ENCODE measurements at places on chromosomes 5 and 9.

DNA sequence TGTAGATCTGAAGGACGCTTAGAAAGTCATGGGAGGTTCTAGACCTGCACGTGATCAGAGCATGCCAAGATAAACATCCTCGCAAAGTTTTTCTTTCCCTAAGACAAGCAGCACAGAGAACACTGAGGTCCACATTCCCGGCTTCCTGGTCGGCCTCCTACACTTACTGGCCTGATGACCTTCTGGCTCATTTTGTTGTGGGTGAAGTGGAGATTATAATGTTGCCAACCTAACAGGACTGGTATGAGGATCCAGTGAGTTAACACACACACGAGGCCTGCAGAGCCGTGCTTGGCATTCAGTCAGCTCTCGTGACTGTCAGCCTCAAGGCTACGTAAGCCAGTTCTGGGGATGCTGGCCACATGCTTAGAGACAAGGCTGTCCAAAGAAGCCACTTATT lies 186.0 kb downstream of the TENT4A start:
- DNase-seq: no peak

- DNase-seq: no peak
These were observed 135.9 kb upstream of the KLF4 start for GRCh38 chr9:107625383-107625984.

DNA sequence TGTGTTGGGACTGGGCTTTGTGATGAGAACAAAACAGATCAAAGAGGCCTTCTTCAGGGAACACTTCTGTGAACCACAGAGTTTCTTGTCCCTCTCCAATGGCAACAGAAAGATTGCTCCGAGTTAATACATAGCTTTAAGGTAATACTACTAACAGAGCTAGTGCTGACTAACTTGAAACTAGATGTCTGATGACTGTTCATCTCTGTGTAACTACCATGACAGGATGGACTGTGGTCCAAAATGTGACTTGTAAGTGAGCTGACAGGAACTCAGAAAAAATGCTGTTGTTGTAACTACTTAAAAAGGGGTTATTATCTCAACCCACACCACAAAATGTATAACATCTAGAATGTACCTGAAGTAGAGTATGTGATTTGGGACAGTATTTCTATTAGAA lies 630.2 kb upstream of the DMAC1 start:
- DNase-seq: no peak

DNA sequence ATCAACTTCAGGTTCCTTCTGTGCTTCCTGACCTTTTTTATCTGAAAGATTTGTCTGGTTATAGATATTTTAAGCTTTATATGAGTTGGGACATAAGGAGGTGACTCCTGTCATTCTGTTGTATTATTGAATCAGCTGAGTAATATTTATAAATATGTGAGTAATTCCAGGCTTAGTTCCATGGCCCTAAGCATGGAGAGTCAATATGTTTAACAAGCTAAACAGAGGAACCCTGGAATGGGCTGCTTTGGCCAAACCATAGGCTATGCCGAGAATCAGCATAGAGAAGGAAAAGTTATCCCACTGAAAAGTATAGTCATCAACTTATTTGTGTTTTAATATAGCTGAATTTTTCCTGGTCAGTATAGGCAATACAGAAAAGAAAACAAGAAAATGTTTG lies 7.2 kb upstream of the EIF4EBP3 start:
- no peak for DNase-seq

DNA sequence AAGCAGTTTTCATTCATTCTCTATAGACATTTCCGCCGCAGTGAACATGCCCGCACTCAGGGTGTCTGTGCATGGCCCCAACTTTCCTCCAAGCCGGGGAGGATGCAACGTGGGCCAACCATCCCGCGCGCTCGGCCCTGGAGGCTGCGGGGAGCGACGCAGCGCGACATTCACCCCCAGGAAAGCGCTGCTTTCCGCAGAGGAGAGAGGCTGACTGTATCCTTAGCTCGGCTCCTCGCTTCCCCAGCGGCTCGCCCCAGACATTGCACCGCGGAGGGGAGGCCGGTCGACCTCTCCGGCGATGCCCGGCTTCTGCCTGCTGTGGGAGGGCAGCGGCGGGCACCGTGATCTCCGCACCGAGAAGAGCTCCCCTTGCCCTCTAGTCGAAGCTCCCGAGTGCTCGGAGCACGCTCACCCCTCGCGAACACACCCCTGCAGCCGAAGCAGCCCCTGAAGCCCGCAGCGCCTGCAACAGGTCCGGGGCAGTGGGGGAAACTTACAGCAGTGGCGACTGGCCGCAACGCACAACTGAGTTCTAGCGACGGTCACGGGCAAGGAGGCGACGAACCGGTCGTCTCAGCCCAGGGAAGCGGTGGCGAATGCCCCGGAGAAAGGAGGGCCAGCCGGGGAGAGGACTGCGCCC lies 600 bp downstream of the ENC1 start:
- DNase-seq: no peak

DNA sequence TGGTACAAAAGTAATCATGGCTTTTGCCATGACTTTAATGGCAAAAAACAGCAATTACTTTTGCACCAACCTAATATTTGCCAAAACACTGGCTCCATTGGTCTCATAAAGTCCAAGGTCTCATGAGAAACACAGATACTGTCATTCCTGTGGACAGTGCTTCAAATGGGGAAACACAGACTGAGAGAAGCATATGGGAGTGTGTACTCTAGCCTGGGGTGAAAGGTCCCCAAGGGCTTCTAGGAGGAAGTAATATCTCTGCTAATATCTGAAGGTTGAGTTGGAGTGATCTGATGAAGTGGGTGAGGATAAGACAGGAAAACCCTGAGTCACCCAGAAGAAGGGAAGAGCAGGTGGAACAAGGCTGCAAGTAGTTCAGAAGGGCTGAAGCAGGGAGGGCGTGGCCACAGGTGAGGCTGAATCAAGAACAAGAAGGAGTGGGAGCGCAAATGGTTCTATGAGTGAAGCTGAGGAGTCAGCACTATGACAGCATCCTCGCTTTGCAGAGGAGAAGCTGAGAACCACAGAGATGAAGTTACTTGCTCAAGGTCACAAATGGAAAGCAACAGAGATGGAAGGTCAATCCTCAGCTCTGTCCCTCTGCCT lies 164.1 kb downstream of the ASTN2 start:
- no peak for DNase-seq

GRCh38 chr5:97923997-97924396 lies 741.0 kb upstream of the RIOK2 start:
- no peak for DNase-seq
